ENCODE measurements at places on chromosomes 16 and 17.

- no peak for DNase-seq
Measured at GRCh38 chr16:85663891-85664321, 24.8 kb downstream of the GINS2 start.

- DNase-seq, result no peak
Measured at GRCh38 chr16:65306300-65306699, 184.4 kb upstream of the CDH11 start.

GRCh38 chr16:69223882-69224281, 36.9 kb downstream of the SNTB2 start:
- no peak for DNase-seq

GRCh38 chr16:89867918-89868317, 5.5 kb upstream of the TCF25 start:
- DNase-seq, result no peak

DNA sequence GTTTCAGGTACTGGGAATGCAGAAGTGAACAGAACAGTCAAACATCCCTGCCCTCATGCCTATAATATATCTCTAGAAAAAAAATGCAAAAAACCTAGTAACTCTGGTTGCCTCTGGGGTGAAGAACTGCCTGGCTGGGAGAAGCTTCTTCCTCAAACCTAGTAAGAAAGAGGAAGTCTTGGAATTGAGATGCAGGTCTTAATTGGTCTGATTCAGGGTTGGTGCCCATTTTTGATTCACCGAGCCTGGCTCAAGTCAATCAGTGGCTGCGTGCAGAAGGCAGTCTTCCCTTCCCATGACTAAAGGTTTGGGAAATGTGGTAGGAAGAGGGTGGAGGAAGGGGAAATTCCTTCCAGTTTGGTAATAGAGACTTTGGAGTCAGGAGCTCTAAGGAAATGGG, 22.4 kb downstream of the CDRT15 start:
- no peak for DNase-seq

DNA sequence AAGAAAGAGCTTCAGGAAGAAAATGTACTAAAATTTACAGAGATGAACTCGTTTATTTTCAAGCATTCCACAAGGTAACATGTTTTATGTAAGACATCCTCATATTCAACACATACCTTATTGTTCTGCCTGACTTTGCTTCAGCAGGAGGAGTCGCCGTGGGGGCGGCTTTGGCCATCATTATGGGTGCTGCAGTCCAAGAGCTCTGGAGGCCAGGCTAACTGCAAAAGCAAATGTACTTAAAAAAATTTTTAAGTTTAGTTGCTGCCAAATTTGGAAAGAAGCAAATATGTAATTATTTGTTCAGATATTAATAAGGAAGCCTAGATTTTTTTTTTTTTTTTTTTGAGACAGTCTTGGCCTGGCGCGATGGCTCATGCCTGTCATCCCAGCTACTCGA, 4.1 kb upstream of the SPG7 start:
- no peak for DNase-seq

- DNase-seq, result no peak
Measured at GRCh38 chr17:65918916-65919315, 273.0 kb downstream of the CEP112 start.

GRCh38 chr16:84836234-84836647, 16.5 kb downstream of the CRISPLD2 start:
- DNase-seq, result no peak

- DNase-seq, result no peak
Measured at GRCh38 chr16:49201118-49201517, 80.5 kb downstream of the CBLN1 start.

DNA sequence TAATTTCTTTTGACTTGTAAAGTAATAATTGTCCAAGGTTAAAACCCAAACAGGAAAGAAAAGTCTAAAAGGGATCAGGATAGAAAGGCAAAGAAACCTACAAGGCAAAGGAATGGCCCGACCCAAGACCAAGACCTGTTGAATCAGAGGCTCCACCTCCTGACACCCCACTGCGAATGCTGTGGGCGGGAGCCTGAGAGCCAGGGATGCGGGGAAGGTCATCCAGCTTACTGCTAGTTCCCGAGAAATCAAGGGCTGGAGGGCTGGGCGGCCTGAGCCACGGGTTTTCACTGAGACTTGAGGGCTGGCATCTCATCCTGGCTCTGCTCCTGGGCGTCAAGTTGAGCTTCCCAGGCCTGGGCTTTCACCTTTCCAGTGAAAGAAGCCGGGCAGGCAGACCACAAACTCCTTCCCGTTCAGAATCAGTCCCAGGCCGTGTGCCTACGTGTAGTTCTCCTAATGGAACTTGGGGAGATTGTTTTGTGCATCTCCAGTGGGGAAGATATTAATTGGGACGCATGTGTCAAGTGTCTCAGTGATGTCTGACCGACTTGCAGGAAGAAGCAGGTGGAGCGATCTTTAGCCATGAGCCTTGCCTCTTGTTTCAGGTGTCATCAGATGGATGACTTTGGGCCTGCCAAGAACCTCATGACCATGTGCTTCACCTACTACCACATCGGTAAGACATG, 36.9 kb downstream of the CIBAR2 start:
- no peak for DNase-seq

GRCh38 chr16:86511317-86512161, 1.2 kb downstream of the FOXF1 start:
- DNase-seq, result no peak
